Fibroblast of skin of left quadriceps (primary cell): ENCODE measurements at places on chromosomes 3 and 15.

DNA sequence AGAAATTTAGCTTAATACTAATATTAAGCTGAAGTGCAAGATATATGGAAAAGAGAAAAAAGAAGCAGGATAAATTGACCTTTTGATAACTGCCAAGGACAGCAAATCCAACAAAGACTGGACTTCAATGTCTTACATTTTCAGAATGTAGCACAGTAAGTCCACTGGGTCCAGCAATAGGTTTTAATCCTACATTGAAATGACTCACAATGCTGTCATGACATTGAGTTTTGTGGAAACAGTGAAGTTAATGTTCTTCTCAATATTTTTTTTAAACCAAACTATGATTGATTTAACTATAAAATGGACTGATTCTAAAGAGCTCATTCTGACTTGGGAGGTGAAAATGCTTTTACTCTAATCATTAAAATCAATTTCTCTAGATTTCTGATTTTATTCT, 166.6 kb upstream of the ZNF717 start:
- no peak for DNase-seq

DNA sequence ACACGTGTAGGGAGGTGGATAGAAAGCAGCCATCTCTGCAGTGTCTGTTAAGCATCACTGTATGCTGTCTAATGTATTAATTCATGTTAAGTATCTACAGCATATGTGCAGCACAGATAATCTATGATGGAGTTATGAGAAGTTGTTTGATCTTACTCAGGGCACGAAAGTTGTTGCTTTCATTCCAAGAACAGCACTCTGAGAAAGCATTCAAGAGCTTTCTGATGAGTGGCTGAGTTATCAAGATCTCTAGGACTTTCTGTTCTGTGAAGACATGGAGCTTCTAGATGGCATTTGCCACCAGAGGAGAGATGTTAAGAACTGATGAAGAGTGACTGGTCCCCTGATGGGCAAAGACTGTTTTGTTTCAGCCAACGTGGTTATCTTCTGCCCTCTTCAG, 22.6 kb upstream of the TPRG1 start:
- no peak for DNase-seq

DNA sequence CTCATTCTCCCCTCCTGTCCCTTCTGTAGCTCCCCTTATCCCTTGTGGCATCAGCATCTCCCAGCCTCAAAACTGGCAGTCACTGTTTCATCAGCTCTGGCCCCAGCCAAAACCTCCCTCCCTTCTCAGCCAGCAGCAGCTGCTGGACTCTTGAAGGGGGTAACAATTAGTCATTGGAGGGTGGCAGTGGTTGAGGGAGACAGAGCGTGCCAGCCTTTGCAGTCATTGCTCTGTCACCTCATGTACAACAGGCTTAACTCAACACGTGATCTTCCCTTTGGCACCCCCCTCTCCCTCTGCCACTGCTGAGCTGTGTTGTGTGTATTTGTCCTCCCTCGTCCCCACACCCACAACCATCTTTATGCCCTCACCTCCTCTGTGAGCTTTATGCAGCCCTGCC, 28.2 kb downstream of the RBP2 start:
- DNase-seq = no peak

- no peak for DNase-seq
Observed at GRCh38 chr3:126923423-126923822, 59.5 kb upstream of the PLXNA1 start.

- DNase-seq = no peak
Observed at GRCh38 chr3:45990181-45990580, 5.4 kb downstream of the FYCO1 start.

- no peak for DNase-seq
Observed at GRCh38 chr3:81936817-81937216, 175.4 kb upstream of the GBE1 start.

- no peak for DNase-seq
Observed at GRCh38 chr3:27633224-27633545, 88.9 kb downstream of the EOMES start.

DNA sequence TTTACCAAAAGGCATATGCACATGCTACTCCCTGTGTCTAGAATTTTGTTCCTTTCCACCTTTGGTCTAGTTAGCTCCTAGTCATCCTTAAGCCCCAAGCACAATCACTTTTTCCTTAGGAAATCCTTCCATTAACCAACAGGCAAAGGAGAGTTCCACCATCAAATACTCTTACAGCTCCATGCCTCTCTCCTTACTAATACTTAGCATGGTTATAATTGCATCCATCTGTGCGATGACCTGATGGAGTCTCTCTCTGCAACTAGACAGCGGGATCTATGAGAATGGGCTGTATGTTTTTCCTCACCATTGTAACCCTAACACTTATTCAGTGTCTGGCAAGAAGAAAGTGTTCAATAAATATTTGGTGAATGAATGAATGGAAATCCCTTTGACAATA, 69.3 kb upstream of the SMAD3 start:
- DNase-seq = peak; percentile 59

DNA sequence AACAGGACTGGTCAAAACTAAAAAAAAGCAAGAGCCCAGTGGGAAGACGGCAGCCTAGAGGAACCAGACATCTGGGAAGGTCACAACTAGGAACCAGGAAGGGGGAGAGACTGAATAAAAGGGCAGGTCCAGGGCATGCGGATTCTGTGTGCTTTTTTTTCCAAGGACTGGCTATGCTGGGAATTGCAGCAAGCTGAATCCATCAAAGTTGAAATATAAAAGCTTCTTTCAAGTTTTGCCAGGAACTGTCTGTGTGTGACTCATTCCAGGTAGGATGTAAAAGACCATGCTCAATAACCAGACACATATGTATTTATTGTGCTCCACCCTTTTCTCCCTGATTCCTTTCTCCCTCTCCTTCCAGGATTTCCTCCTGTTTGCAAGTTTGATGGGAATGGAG, 47.9 kb upstream of the CCDC80 start:
- DNase-seq = no peak

DNA sequence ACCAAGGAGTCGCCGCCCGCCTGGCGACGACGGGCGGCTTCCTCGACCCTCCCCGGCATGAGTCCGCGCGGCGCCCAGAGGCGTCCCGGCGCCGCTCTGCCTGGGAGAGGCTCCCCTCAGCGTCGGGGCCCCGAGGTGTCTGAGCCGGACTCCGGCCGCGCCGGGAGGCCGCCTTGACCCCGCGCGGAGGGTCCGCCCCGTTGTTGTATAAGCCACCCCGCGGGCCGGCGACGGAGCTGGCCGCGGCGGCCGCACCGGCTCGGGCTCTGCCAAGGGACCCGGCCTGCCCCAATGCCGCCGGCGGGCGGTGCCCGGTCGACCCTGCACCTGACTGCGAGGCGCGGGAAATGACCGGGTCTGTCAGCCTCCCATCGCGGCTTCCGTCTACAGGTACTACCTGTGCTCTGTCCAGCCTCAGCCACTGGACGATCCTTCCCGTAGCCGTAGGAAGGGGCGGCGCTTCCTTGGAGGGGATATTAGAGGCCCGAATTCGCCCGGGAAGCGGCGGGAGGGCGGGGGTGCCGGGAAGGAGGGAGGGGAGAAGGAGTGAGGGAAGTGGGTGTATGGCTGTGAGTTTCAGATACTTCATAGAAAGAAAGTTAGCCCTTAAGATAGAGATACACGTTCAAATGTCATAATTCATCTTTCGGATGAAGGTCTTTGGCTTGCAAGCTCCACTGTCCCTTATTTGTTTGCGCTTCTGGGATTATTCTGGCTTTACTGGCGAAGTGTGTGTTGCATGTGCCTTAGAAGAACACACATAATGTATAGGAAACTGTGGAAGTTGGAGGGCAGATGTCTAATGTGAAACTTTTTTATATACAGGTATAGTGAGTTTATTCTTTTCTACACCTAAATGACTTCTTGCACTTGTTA, 620 bp downstream of the ABHD5 start:
- no peak for DNase-seq

DNA sequence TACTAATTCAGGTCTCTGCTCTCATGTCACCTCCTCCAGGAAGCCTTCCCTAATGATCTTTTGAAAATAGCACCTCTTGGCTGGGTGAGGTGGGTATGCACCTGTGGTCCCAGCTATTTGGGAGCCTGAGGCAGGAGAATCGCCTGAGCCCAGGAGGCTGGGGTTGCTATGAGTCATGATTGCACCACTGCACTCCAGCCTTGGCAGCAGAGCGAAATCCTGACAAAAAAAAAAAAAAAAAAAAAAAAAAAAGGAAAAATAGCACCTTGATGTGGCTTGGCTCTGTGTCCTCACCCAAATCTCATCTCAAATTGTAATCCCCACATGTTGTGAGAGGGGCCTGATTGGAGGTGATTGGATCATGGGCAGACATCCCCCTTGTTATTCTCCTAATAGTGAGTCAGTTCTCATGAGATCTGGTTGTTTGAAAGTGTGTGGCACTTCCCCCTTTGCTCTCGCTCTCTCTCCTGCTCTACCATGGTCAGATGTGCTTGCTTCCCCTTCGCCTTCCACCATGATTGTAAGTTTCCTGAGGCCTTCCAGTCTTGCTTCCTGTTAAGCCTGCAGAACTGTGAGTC, 11.2 kb upstream of the RNU6-1 start:
- no peak for DNase-seq

- DNase-seq = no peak
Observed at GRCh38 chr3:57654267-57654666, 38.6 kb downstream of the DENND6A start.

- DNase-seq = no peak
Observed at GRCh38 chr15:31247404-31247803, 79.2 kb upstream of the KLF13 start.

DNA sequence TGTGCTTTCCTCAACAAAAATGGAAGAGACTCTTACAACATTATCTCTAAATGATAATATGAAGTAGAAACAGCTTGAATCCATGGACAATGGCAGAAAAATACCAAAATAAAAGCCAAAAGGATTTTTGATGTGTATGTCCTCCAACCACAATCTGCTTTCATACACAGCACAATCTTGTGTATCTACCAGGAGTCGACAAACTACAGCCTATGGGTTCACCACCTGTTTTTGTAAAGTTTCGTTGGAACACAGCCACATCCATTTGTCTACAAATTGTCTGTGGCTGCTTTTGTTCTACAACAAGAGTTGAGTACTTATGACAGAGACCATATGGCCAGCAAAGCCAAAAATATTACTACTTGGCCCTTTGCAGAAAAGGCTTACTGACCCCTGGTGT, 88.7 kb upstream of the UBE2E2 start:
- DNase-seq = no peak

DNA sequence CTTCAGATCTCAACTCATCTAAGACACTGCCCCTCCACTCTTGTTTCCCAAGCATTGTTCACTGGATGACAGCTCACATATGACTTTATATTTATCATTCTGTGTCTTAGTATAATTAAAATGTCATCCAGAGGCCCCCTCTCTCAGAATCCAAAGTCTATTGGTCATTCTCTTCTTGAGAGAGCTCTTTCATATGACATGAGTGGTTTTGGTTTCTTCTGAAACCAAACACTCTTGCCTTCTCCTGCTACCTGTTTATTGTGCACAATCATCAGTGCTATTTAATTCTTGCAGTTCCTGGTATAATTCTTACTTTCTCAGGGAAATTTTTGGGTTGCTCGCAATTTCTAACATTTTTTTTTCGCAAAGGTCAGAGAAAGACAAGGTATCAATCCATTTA, 249.5 kb downstream of the IL5RA start:
- no peak for DNase-seq
